ENCODE measurements at places on chromosomes 4 and X.

- DNase-seq: no peak
Measured at GRCh38 chrX:138504273-138504672, 207.2 kb downstream of the FGF13 start.

GRCh38 chr4:16686195-16686594 lies 212.2 kb downstream of the LDB2 start:
- no peak for DNase-seq

- DNase-seq: no peak
Measured at GRCh38 chr4:52511825-52512224, 147.3 kb downstream of the USP46 start.

DNA sequence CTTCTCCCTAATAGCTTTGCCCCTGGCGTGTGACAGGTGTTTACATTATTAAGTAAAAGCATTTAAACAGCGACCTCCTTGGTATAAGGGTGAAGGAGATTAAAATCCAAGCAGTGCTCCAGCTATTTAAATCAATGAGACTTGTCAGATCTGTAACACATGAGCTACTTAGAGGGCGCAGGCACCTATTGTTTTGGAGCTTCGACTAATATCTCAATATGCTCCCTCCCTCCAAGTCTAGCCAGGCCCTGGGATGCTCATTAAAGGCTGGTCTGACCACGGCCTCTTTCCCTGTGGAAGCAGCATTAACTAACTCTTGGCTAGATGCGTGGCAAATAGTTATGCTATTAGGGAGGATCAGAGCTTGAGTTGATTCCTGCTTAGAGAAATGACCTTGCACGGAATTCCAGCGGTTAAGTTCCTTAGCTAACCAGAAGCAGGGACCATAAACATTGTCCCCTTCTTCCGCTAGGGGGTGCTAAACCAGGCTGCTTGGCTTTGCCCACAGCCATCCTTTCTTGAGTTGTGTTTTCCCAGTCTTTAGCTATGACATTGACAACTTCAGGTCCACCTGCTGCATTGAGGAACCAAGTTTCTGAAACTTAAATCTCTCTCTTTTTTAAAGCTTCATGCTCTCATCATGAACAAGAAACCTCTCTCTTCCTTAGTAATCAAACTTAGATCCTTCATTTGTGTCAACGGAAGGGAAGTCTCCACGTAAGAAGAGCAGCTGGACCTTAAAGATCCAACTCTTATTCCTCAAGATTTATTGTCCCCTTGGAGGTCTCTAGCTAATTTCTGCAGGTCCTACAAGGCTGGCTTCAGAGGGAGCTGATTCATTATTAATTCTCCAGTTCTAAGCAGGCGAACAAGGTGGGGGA lies 80.7 kb upstream of the IGFBP7 start:
- no peak for DNase-seq

DNA sequence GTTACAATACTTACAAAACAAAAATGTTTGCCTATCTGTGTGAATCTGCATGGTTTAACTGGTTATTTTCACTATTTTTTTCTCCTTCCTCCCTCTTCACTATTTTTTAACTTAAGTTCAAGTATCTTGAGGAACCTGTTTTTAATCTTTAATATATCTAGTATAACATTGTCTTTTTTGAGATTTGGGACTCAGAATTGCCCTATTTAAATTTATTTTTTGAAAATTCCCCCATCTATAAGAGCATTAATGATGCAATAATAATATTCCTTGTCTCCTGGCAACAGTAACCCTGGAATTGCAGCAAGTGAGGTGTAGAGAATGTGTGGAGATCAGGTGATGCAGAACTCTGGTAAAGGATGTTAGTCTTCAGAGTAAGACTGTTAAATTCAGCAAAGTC lies at the start of gene TENT5D:
Gene TENT5D, plus strand, starts transcription at position 301 of the 400 bp plus-strand sequence. CDS start 22,093 bp downstream, outside the sequence.
- DNase-seq: no peak

All from activated CD4-positive, alpha-beta T cell treated with anti-CD3 and anti-CD28 coated beads, Interleukin-2, amount 50 U/mL, for 24 hours (primary cell).